ENCODE measurements at places on chromosomes 5 and 9.

DNA sequence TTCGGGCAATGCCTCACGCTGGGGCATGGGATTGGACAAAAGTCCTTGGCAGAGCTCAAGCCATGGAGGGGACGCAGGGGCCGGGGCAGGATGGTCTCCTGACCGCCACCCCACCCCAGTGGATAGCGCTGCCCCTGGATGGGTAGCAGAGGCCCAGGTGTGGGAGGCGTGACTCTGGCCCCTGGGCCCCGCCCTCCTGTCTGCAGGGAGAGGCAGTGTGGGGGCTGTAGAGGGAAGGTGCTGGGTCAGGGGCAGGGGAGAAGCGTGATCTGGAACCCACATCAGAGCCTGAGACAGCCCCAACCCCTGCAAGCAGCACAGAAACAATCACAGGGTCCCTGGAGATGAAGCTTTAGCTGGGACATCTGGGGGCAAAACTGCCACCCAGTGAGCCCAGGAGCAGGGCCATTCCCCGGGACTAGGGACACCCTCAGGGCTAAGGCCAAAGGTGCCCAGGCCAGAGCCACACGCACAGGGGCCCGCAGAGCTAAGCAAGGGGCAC, 36.2 kb downstream of the NACC2 start:
- DNase-seq, result no peak

DNA sequence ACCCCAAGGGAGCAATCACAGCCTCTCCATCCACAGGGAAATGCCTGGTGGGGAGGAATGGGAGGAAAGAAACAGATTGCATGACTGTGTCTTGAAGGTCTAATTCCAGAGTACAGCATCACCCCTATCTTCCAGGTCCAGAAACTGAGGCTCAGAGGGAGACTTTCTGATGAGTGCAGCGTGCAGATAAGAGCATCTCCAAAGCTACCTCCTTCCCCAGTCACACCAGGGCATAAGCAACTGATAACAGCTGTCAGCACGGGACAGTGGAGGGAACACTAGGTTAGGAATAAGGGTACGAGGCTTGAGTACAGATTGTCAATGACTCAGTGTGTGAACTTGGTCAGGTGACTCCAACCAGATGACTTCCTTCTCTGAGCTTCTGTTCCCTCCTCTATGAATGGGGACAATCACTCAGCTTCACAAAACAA, 126.9 kb downstream of the KCNIP1 start:
- DNase-seq, result no peak

DNA sequence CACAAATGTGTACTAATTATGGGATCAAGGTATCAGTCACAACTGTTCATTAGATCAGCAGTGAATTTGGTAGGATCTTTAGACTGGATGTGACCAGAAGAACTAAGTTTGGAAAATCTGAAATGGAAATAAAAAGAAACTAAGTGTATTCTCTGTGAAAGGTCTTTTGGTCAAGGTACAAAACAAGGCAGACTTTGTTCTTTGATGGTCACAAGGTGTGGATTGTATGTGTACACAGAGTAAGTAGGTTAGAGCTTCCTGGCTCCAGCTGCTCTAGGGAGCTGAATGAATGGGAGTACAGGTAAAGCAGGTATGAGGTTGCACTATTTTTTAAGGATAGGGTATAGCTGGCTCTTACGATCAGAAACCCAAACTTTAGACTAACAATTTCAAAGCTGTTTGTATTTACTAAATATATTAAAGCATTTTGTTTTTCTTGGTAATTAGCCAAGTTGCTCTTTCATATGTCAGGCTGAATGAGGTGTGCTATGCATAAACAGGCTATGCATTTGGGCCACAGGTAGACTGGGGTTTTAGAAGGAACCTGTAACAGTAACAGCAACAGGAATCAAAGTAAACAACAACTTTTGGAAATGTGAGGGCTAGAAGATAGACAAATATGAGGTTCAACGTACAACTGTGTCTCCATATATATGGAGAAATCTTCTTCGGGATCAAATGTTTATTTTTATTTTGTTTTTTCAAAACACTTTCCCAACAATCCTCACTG, 32.5 kb downstream of the FAM169A start:
- DNase-seq, result no peak

DNA sequence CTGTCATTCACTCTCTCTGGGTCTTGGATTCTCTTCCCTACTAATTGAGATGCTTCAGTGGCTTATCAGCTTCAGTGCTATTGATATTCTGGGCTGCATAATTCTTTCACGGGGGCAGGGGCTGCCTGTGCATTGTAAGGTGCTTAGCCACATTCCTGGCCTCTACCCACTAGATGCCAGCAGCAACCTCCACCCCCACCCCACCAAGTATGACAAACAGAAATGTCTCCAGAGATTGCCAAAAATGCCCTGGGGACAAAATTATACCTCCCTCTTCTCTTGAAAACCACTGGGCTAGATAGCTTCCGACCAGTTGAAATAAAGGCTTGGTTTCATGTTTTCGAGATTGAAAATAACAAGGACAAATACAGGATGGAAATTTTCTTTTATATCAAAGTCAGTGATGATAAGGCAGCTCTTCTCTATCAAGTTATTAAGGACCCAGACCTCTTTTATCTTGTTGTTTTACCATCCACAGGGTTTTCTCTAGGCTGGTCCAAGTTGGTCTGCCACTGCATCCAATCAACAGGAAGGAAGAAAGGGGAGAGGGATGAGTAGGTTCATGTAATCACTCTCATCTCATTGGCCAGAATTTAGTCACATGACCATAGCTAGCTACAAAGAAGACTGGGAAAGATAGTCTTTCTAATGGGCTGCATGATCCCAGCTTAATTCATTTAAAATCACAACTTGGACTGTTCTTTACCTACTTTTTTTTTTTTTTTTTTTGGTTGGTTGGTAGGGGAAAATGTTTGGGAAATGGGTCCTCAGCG, 92.1 kb upstream of the RANBP3L start:
- DNase-seq, result no peak

DNA sequence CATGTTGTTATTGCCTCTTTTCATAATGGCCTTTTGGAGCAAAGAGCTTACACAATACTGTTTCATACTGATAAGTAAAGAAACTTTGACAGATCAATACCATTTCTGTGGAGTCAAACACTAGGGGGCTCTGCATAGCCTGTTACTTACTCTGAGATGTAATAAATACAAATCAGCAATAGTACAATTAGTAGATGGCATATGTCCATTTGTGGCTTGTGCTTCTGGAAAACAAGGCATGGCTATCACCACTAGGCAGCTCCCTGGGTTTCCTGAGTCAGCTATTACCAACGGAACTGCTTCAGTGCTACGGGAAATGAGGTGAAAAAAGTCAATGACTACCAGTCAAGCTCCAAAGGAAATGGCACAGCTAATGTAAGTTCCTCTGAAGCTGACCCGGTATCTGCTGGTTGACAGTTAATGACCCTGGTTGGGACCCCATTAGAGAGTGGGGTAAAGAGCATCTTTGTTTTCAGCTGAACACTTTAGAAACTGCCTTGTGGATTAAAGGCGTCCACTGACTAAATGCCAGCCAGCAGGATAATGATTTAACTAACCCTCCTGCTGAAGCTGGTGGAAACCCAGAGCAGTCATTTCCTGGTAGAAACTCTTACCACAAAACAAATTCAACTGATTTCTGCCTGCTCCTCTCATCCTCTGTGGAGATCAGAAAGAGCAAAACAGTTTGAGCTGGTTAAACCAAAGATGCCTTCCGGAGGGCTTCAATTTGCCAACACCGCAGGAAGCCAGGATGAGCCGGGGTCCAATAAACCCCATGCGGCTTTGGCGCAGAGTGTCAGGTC, 69.0 kb upstream of the FAM169A start:
- no peak for DNase-seq

DNA sequence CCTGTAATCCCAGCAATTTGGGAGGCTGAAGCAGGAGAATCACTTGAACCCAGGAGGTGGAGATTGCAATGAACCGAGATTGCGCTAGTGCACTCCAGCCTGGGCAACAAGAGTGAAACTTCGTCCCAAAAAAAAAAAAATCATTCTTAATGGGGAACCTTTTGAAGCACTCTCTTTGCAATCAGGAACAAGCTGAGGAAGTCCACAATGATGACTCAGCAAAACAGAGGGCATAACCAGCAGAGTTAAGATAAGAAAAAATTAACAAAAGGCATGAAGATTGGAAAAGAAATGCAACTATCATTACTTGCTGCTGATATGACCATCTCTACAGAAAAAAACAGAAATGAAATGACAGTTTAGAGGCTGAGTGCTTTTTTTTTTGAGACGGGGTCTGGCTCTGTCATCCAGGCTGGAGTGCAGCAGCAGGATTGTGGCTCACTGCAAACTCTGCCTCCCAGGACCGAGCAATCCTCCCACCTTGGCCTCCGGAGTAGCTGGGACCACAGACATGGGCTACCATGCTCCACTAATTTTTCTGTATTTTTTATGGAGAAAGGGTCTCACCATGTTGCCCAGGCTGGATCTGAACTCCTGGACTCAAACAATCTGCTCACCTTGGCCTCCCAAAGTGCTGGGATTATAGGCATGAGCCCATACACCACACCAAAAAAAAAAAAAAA, 88.0 kb downstream of the FNBP1 start:
- no peak for DNase-seq

DNA sequence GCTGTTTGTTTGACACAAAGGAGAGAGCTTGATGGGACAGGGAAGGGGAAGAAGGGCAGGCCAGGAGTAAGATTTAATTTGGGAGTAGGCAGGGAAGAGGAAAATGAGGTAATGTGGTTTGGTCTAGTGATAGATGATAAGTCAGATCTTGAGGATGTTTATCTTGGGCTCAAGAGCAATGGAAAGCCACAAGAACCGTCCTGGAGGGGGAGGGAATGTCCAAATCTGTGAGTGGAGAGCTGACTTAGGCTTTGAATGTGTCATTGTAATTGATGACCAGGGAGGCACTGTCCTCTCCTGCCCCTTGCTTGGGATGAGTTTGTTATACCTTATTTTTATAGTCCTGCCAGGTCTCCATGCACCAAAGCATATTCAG, 37.5 kb downstream of the MAMDC2 start:
- no peak for DNase-seq

GRCh38 chr5:179620293-179620692, 3.2 kb downstream of the HNRNPH1 start:
- no peak for DNase-seq

DNA sequence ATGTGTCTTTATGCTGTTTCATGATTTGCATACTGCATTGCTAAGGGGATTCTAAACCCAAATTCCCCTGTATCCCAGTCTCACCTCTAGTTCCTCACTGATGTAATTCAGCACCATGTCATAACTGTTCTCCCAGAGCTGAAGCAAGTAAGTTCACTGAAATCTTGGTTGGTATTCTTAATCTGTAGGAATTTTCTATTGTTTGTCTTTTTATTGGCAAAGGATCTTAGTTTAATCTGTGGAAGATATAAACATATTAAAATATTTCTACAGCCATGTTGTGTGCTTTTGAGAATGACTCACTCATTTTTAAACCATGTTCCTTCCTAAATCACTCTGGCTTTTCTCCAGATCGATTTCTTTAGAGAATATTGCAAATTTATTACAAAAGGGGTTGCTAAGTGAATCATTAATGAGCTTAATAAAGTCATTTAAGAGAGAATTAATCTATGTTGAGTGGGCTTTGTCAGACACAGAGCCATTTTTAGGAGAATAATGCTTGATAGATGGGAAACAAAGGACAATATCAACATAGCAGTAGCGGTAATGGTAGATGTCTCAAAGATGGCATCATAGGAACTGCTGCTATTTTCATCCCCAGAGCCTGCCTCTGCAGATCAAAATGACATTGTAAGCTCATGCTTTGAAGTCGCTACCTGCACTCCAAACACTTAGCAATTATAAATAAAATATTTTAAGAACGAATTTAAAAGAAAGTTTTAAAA, 110.0 kb downstream of the ENC1 start:
- DNase-seq, result no peak

GRCh38 chr5:148687427-148687826, 33.1 kb upstream of the HTR4 start:
- no peak for DNase-seq

DNA sequence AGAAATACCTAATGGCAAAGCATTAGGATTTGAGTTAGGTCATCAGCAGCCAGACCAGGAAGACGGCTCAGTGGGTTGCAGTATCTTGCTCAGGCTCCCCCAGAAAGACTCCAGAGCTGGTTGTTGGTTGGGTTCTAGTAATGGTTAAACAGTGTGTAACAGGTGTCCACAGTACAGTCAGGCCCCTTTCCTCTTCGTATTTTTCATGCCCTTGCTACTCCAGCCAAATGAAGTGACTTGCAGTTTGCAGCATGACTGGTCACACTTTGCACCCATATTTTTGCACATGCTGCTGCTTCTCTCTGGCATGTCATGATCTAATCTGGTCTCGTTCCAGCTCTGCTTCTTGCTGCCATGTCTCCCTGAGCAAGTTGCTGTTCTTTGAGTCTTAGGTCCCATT, 60.6 kb upstream of the TRPC7 start:
- DNase-seq, result no peak

GRCh38 chr5:66307647-66308241, 163.6 kb downstream of the SREK1 start:
- DNase-seq, result no peak

DNA sequence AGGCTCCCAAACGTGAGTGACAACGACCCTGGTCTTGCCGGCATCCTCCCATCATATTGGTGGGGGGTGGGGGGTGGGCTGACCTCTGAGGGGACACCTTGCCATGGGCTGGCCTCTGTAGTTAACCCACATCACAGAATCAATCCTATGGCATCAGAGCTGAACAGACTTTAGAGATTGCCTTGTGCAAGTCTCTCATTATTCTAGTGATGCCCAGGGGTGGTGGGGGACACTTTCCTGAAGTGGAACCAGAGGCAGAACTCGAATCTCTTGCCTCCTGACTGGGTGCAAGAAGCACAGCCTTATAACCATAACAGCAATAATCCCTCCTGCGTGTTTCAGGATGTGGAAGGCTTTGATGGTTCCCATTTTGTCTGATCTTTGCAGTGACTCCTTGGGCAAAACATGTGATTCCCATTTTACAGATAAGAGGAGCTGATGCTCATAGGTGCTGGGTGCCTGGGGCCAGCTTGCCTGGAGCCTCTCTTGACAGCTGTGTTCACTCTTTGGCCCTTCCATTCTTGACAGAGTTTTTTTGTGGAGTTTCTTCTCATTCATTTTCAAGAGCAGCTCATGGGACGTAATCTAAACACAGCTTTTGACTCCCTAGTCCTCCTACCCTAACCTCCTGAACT, 18.6 kb upstream of the PITX1 start:
- no peak for DNase-seq

DNA sequence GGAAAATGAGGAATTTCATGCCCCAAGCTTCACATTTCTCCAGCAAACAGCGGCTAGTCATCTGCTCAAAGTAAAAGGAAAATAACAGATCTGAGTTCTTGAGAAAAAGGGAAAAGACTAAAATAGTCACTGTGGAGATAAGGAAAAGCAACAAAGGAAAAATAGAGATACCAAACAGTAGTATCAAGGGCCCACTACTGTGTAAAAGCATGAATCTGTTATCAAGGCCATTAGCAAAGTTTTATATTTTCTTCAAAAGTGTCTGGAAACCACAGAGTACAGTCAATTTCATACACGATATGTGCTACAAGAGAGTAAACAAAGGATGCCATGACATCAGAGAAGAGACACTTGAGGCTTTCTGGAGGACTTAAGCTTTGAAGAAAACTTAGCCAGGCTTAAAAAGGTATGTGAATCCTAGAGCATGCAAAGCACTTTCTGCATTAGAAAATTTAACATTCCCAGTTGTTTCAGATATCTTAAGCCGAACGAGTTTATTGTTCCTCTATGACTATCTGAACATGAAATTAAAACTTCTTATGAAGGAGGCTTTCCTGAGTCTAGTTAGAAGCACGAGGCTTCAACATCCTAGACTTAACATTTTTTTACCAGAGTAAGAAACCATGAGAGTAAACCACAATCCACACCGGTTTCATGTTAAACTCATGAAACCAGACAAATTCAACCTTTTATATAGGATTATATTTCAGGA, 1.2 kb downstream of the TTC33 start:
- no peak for DNase-seq
